ENCODE measurements at places on chromosomes 6 and 20. TPM values are rescaled to one million over a fixed set of nuclear protein-coding genes. Genes with fewer than 3 reads are reported as not detected.

SLC22A2 gene
- polyA plus RNA-seq: not detected

MCCD1 gene
- polyA plus RNA-seq: not detected

- DNase-seq: no peak
These were observed 66.3 kb downstream of the MAP7 start for GRCh38 chr6:136483906-136484305.

- DNase-seq: no peak
These were observed 119.2 kb downstream of the TINAG start for GRCh38 chr6:54427396-54427937.

- DNase-seq: no peak
These were observed 219.0 kb downstream of the BMP7 start for GRCh38 chr20:57047281-57048026.

- DNase-seq: peak; percentile 21
These were observed 148.9 kb downstream of the SCML4 start for GRCh38 chr6:107674995-107675738.

Measured in keratinocyte (primary cell).